ENCODE measurements at places on chromosomes 3 and 15.
A peak's percentile ranks its signal among the peaks of the same experiment; 100 is the strongest.

DNA sequence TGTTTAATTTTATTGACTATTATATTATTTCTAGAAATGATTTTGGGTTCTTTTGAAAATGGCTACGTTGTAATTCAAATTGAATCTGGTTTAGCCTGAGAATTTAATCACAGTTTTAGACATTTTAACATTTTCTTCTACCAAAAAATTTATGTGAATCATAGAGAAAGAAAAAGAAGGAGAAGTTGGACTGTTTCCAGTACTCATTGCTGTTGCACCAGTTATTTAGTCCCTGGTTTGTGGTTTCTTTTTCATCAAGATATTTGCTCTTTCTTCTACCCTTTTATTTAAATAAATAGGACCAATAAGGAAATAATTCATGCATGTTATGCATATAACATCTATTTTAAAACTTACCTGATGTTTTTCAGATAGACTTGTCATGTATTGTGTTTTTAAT is 1337.1 kb downstream of the ROBO1 start:
- no peak for DNase-seq

DNA sequence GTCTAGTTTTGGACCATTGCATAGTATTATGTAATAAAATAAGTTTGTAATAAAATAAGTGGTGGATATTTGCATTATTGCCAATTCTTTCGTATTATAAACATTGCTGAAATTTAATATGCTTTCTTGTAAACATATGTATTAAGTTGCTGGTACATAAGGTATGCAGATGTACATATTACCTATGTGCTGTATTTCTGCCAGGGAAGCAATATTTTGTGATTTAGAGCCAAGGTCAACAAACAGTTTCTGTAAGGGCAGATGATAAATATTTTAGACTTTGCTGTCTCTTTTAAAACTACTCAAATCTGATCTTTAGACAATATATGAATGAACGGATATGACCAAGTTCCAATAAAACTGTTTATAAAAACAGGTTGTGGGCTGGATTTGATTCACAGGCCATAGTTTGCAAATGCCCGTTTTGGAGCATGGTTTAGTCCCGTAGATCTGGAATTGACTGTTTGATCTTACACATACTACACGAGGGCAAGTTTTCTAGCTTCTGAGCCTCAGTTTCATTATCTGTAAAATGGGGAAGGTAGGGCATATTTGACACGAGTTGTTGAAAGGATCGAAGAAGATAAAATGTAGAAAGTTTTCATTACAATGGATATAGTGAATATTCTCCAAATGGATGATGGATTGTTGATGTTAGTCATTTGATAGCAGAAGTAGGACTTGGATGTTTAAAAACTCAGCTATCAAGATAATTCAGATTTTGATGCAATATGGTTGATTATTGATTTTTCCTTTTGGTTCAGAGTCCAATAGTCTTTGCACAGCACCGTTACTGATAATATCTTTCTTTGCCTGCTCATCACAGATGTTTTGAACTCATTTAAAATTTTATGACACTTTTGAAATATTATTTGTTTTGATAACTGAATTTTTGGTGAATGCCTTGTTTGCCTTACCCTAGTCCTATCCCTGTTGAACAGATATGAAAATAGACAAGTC is 394.6 kb downstream of the FEZF2 start:
- no peak for DNase-seq

- DNase-seq = no peak
Measured at GRCh38 chr3:149186219-149186618, 35.4 kb downstream of the CP start.

DNA sequence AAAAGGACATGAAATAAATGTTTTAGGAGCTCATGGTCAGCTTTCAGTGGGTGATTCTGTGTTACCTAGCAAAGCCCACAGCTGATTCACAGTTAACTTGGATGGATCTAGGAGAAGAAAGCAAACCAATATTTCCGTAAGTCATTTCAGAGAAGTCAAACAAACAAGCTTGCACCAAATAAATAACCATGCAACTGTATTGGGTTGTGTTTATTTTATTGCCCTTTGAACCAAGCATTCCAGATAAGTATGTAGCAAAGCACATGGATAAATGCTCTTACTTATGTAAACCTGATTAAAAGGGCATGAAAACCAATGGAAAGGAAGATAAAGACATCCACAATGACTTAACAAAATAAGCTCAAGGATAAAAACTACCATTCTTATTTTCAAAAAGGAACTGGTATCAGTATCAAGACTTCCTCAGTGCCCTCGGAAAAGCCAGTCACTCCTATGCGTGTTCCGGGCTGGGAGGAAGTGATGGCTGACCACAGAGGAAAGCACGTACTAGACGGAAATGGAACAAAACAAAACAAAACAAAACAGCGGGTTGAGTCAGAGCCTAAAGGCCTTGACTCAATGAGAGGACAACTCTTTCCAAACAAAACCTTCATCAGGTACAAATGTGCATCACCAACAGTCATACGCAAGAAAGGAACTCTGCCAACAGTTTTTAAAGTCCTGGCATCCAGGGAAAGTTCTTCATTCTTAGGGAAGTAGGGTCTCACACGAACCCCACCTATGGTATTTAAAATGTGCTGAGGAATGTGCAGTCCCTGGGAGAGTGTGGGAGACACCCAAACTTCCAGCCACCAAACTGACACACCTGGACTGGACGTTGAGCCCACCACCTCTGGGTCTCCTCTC is 103.3 kb downstream of the SNRK start:
- peak; percentile 66 for DNase-seq

DNA sequence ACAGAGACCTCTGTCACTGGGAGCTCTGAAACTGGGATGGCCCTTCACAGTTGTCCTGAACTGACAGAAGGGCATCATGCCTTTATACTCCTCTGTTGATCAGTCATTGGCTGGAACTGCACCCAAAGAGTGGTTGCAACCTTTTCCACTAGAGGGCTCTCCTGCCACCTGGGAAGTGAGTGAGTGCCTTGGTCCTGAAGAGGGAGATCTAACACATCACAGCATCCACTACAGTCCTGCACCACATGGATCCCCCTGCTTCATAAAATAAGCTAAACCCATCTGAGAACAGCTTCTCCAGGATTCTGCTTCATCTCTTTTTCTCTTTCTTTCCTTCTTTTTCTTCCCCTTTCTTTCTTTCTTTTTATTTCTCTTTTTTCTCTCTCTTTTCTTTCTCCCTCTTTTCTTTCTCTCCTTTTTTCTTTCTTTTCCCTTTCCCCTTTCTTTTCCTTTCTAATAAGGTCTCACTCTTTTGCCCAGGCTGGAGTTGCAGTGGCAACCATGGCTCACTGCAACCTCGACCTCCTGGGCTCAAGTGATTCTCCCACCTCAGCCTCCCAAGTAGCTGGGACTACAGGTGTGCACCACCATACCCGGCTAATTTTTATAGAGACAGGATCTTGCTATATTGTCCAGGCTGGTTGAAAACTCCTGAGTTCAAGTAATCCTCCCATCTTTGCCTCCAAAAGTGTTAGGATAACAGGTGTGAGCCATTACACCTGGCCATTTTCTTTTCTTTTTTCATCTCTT is 42.8 kb upstream of the RAF1 start:
- peak; percentile 50 for DNase-seq

GRCh38 chr3:105916767-105917166 is 48.0 kb upstream of the CBLB start:
- DNase-seq = no peak

GRCh38 chr3:1207904-1208303 is 115.1 kb downstream of the CNTN6 start:
- DNase-seq = no peak

GRCh38 chr15:63462088-63462487 is 42.3 kb upstream of the USP3 start:
- no peak for DNase-seq

- DNase-seq = no peak
Measured at GRCh38 chr15:97162805-97163495, 797.6 kb upstream of the ARRDC4 start.

DNA sequence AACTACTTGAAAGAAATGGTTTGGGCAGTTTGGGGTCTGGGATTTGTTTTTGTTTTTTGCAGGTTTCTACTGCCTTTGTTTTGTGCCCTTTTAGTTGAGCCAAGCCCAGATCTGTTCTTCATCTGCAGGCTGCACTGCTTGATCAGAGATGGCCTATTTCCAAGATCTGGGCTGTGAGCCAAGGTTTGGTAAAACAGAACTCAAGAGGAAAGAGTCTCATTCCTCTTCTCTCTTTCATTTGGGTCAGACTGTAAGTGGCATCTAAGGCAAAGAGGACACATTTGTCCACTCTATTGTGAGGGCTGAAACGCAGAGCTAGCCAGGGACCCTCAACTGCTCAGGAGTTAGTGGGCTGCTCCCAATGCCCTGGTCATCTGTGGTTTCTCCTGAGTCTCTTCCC is 104.4 kb upstream of the UBE3A start:
- DNase-seq = peak; percentile 76
